ENCODE measurements at places on chromosomes 12 and 14. TPM values are rescaled to one million over a fixed set of nuclear protein-coding genes. Genes with fewer than 3 reads are reported as not detected.

DNA sequence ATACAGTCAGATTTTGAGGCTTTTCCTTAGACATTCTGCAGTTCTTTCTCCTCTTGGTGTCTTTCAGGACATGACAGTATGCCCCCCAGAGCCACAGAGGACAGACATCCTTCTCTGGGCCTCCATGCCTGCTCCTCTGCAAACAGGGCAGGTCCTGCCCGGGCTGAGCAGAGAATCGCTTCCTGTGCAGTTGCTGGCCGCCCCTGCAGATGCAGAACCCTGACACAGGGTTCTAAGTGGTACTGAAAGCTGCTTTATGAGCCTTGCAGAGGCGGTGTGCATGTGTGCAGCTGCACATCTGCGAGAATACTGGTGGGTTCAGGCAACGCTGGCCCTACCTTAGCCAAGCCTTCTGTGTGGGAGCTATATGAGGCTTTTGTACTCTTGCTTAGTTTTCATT is 54.5 kb downstream of the FLRT2 start:
- no peak for DNase-seq

- no peak for DNase-seq
These were observed 22.5 kb downstream of the RECQL start for GRCh38 chr12:21478756-21479455.

GRCh38 chr12:96064271-96064670 is 28.9 kb upstream of the LTA4H start:
- DNase-seq: no peak

- DNase-seq: no peak
These were observed 14.7 kb downstream of the CDCA4 start for GRCh38 chr14:105005929-105006830.

DNA sequence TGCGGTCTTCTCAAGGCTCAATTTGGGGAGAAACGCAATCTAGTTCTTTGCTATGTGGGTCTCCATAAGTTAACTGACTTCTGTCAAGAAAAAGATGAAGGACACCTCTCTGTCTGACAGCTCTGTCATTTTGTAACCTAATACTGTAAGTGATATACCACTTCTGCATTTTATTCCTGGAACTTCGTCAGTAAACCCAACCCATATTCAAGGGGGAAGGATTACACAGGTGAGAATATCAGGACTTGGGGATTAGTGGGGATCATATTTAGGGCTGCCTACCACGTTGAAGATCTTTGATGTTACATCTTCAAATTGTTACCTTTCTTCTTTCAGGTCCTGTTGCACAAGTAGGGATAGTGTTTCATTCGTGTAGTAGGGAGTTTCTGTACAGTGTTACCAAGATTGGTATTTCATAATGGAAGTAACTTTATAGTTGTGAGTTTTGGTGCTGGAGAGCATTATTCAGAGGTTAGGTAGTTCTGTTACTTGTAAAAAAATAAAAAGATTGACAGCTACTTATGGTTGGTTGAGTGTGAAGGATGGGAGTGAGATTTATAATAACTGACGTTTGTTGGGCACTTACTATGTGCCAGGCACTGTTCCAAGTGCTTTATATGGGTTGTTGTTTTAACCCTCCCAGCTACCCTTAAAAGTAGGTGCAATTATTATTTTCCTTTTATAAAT is 1.6 kb downstream of the TMEM260 start:
- DNase-seq: no peak

- DNase-seq: no peak
These were observed 27.1 kb downstream of the ALDH1L2 start for GRCh38 chr12:105057174-105057573.

GRCh38 chr12:53664936-53665335 is 10.9 kb downstream of the ATP5MC2 start:
- DNase-seq: no peak

- DNase-seq: no peak
These were observed 410.1 kb downstream of the NAV3 start for GRCh38 chr12:78240827-78241226.

NFATC4 gene
- total RNA-seq: 93.4 TPM

GRCh38 chr14:49447540-49448107 is 138.6 kb downstream of the RPS29 start:
- DNase-seq: no peak

Data from chondrocyte (in vitro differentiated cells).